ENCODE measurements at places on chromosomes 12 and 14. TPM values are rescaled to one million over a fixed set of nuclear protein-coding genes. Genes with fewer than 3 reads are reported as not detected.

Gene MAGOHB
- 39.7 TPM for total RNA-seq

GRCh38 chr14:58238252-58239243, 6.1 kb upstream of the PSMA3 start:
- no peak for DNase-seq

Gene SLC39A5
- not detected for total RNA-seq

- DNase-seq = no peak
Observed at GRCh38 chr12:132127041-132127440, 17.1 kb downstream of the DDX51 start.

DNA sequence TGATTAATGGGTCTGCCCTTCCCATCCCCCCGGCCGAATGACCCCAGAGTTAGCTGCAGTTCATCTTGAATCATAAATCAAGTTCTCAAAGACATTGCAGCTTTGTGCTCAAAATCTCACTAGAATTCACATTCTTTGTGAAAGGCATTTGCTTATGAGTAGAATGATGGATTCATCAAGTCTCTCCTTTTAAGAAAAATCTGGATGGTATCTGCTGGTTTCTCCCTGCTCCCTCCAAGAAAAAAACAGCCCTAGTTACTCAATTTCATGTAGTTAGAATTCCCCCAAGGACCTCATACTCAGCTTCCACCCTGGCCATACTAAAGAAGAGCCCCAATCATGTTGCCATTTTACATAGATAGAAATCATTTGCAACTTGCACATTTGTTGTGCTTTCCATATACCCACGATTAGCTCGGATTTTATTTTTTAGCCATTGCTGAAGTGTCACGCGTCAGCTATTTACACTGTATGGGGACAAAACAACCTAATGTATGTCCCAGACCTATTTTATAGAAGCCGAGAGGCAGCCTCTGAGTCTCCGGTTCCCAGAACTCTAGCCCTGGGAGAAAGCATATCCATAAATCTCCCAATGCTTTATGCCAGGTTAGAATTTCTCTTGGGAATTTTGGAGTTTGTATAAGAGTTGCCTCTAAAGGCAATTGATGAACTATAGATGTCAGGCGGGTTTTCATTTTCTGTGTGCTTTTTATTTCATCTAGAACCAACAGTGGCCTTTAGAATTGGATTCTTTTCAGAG, 299.5 kb downstream of the ZFP36L1 start:
- DNase-seq = no peak

DNA sequence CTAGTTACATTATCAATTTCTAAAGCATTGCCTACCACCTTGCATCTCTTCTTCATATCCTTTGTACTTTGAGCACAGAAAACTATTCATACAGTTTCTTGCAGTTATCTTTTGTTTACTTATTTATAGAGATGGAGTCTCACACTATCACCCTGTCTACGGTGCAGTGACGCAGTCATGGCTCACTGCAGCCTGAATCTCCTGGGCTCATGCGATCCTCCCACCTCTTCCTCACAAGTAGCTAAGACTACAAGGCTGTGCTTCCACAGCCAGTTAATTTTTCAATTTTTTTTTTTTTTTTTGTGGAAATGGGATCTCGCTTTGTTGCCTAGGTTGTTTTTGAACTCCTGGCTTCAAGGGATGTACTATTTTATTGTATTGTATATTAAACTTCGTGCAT, 158.0 kb downstream of the TTC6 start:
- no peak for DNase-seq

GRCh38 chr14:74190927-74191575, 48.2 kb upstream of the VSX2 start:
- DNase-seq = no peak

Gene RNFT2
- 1.1 TPM for total RNA-seq

DNA sequence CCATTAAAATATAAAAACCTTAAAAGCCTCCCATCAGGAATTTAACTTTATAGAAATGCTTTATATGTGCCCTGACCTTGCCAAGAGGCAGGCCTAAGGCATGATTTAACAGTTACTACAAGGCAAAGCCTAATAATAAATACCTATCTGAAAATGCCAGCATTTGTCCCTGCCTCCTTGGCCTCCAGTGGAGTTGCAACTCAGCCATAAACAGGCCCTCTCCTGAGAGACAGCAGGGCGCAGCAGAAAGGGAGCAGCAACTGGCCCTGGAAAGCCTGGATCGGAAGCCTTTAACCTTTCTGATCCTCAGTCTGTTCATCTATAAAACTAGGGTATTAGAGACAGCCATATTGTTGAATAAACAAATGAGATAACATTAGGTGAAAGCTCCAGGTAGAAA, 324.4 kb downstream of the PAWR start:
- no peak for DNase-seq

- peak; percentile 81 for DNase-seq
Observed at GRCh38 chr12:6069437-6070093, 54.9 kb downstream of the VWF start.

- DNase-seq = no peak
Observed at GRCh38 chr14:90513161-90514014, 116.6 kb downstream of the CALM1 start.

- no peak for DNase-seq
Observed at GRCh38 chr12:57358646-57359045, 72.2 kb downstream of the R3HDM2 start.

GRCh38 chr14:93078870-93079269, 36.9 kb downstream of the ITPK1 start:
- no peak for DNase-seq

Gene GCH1
- 1.1 TPM for total RNA-seq

Gene FCF1
- total RNA-seq = 92.7 TPM

DNA sequence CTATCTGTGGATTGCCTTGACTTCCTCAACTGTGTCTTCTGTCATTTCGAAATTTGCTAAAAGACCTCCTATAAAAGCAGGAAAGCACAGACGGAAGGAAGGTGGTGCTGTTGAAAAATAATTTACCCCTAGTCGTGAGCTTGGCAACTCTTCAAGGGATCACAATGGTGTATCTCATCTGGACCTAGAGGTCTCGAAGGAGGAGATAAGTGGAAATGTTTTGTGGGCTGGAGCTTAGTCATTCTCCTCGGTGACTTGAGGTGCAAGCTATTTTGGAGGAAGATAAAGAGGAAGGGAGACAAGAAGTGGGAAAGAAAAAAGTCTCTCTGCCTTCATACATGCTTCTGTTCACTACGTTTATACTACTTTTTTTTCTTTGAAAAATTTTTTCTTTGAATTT, 89.9 kb downstream of the FLRT2 start:
- no peak for DNase-seq

Gene CDKN3
- 53.7 TPM for total RNA-seq
